ENCODE measurements at places on chromosomes 12 and 14. TPM values are rescaled to one million over a fixed set of nuclear protein-coding genes. Genes with fewer than 3 reads are reported as not detected.
A peak's percentile ranks its signal among the peaks of the same experiment; 100 is the strongest.

CRIP2 gene
- total RNA-seq: 4.5 TPM

SUDS3 gene
- 25.1 TPM for total RNA-seq

FOXA1 gene
- 0.42 TPM for total RNA-seq

INHBC gene
- 0.11 TPM for total RNA-seq

GRCh38 chr12:71662849-71663560 lies 643 bp downstream of the ZFC3H1 start:
- DNase-seq: peak; percentile 75

GRCh38 chr12:57456145-57456700 lies 1.1 kb downstream of the INHBE start:
- no peak for DNase-seq

- DNase-seq: no peak
Observed at GRCh38 chr14:72049462-72049861, 117.2 kb downstream of the RGS6 start.

DNA sequence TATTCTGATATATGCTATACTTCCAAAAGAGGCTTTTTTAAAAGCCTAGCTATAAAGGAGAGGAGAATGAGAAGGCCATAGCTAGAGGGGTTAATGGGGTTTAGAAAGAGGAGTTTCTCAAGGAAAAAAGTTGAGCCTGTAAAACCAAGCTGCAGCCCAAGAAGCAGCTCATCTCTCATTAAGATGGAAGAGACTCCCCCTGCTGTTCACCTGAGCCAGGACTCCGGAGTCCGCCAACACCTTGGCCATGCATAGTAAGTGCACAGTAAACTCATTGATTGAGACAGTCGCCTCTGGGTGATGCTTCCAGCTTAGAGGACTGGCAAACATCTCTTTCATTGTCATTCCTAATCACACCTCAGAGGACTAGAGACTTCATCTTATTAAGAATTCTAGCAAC lies 46.2 kb downstream of the ANO2 start:
- no peak for DNase-seq

DNA sequence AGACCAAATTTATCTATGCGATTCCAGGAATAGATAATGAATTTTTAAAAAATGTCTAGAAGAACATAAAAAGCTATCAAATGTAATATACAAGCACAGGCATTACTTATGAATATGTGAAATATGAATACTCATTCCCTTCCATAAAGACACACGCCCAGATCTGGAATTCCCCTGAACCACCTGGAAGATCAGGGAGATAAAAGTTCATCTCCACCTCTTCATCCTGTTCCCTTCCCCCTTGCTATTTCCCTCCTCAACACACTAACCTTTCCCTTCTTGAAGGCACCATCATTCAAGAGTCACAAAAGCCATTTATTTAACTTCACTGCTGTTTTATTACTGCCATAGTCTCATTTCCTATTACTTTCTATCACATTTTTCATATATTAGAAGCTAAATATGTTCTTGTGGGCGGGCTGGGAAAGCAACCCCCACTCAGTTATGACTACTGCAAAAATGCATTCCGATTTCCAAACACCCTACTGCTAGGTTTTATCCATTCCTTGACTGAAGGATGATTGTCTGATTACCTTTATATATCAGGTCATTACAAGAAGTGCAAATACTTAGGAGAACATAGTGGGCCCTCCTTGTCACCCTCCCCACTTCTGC lies 16.1 kb downstream of the FGD6 start:
- DNase-seq: no peak

GRCh38 chr12:2057041-2057794 lies 4.4 kb downstream of the CACNA1C start:
- DNase-seq: peak; percentile 18

GRCh38 chr12:19544353-19544752 lies 105.1 kb downstream of the AEBP2 start:
- no peak for DNase-seq

DNA sequence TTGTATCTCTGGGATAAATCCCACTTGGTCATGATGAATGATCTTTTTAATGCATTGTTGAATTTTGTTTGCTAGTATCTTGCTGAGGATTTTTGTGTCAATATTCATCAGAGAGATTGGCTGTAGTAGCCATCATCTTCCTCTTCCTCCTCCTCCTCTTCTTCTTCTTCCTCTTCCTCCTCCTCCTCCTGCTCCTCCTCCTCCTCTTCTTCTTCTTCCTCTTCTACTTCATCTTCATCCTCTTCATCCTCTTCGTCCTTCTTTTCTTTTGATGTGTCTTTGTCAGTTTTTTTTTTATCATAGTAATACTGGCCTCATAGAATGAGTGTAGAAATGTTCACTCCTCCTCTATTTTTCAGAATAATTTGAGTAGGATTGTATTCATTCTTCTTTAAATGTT lies 15.4 kb upstream of the PPM1H start:
- DNase-seq: no peak

GRCh38 chr12:103600967-103601728 lies 14.1 kb downstream of the STAB2 start:
- DNase-seq: no peak

DNA sequence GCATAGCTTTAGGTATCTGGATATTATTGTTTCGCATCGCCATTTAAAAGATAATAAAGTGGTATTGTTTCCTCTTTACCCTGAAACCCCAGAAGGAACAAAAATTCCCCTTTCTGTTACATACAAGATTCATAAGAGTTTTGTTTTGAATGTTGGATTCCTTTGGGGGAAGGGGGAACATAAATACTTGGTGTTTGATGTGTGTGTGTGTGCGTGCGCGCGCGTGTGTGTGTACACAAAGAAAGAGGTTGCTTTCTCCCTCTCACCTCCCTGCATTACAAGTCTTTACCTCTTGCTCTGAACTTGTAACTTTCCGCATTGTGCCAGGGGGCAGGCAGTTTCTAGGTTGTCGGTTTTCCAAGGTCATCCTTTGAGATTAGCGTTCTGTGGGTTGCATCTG lies 76.4 kb downstream of the GPATCH2L start:
- DNase-seq: no peak
